ENCODE measurements at places on chromosomes 12 and 14.

GRCh38 chr12:3076730-3077571, at the start of gene TSPAN9:
Gene TSPAN9, plus strand, starts transcription at chr12:3077379. Its CDS starts 123,815 bp downstream, at chr12:3201194.
- DNase-seq = peak; percentile 51

DNA sequence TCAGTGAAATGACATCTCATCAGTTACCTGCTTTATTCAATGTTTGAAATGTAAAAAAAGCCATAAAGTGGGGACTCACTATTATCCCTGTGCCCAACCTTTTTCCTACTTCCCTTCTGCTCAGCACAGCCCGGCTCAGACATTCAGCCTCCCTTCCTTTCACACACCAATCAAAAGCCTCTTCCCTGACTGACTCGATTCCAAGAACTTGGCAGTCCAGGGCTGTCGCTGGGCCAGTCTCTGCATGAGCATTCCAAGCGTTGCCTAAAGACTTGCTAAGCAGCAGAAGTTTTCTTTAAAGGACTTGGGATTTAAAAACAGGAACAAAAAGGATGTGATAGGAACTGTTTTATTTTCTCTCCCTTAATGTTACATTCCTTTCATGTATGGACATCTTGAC, 22.7 kb downstream of the ITPR2 start:
- no peak for DNase-seq

GRCh38 chr14:64476438-64476837, 11.1 kb downstream of the AKAP5 start:
- no peak for DNase-seq

DNA sequence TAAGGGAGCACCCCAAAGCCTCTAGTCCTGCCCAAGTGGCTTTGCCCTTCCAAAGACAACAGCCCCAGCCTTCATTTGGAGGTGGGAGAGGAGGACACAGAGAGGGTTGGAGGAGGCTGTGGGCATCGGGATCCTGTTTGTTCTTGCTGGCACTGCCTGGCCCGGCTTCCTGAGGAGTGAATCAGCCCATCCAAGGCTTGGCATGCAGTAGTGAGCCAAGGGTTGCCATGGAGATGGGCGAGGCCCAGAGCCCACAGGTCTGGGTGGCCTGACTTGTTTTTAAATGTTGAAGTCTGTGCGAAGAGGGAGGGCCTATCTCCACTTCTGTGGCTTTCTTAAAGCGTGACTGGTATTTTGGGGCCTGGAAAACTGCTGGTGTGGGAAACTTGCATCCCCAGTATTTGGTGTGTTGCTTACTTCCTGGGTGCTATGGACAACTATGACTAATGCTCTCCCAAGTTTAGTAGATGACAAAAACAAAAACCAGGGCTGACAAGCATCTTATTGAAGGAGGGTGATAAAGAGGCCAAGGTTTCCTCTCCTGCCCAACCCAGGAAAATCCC, 15.8 kb downstream of the CD9 start:
- no peak for DNase-seq

DNA sequence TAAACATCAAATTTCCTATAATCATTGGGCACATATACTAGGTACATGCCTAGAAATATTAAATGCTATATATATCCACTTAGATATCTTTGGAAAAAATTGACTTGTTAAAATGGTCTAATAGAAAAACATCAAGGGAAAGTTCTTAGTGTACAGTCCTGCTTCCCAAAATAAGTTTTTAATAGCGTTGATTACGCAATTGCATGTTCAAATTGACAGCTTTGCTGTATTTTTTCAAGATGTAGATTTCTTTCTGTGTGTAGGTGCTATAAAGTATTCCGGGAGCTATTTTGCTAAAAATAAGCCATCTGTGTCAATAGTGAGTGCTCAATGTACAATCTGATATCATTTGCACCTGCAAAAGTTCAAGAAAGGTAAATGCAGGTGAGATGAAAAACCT, 463.9 kb upstream of the ATP2B1 start:
- no peak for DNase-seq

- no peak for DNase-seq
Observed at GRCh38 chr14:64715146-64715627, 11.0 kb downstream of the PLEKHG3 start.

GRCh38 chr12:88985631-88986030, 366.7 kb downstream of the DUSP6 start:
- no peak for DNase-seq

- no peak for DNase-seq
Observed at GRCh38 chr12:77319166-77319565, 253.8 kb upstream of the E2F7 start.

GRCh38 chr12:86666316-86666715, 410.1 kb upstream of the MGAT4C start:
- no peak for DNase-seq

DNA sequence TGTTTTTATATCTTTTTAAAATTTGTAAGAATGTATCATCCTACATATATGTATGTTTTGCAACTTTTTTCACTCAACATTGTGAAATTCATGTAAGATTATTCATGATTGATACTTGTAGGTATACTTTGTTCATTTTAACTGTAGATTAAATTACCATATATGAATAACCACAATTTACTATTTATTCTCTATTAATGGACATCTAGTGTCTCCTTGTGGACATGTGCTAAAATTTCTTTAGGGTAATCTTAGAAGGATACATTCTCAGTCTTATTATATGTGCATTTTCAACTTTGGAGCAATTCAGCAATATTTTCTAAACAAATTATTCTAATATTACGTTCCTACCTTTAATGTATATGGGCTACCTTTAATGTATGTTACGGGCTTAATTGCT, 192.4 kb downstream of the FUT8 start:
- no peak for DNase-seq

Measured in stimulated activated CD8-positive, alpha-beta memory T cell treated with anti-CD3 and anti-CD28 coated beads, Interleukin-4, amount 100 ng/mL, for 1 hour (primary cell).